Fibroblast of upper back skin (primary cell): ENCODE measurements at places on chromosomes 6 and 20.
A peak's percentile ranks its signal among the peaks of the same experiment; 100 is the strongest.

- peak; percentile 67 for DNase-seq
Measured at GRCh38 chr6:53441761-53442160, 93.0 kb upstream of the ELOVL5 start.

GRCh38 chr6:89372506-89372901 lies 20.0 kb upstream of the UBE2J1 start:
- DNase-seq: no peak

- DNase-seq: peak; percentile 12
Measured at GRCh38 chr6:105850261-105851112, 235.6 kb upstream of the PRDM1 start.

- no peak for DNase-seq
Measured at GRCh38 chr6:18209539-18210197, 54.4 kb downstream of the KDM1B start.

DNA sequence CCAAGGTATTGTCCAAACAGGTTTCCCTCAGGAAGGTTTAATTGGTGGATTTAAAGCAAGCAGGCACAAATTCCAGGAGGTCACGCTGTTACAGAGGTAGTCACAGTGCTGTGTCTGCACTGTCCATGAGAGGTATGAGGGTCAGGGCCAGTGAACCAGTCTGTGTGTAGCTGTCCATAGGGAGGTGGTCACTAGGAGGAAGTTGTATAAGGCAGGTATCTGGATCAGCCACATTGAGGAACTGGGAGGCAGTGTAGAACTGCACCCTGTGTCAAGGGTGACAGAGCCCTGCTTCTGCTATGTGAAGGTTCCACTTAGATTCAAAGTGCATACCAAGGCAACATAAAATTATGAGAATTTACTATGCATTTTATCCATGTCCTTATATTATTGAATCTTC lies 73.3 kb downstream of the MAP3K4 start:
- no peak for DNase-seq

DNA sequence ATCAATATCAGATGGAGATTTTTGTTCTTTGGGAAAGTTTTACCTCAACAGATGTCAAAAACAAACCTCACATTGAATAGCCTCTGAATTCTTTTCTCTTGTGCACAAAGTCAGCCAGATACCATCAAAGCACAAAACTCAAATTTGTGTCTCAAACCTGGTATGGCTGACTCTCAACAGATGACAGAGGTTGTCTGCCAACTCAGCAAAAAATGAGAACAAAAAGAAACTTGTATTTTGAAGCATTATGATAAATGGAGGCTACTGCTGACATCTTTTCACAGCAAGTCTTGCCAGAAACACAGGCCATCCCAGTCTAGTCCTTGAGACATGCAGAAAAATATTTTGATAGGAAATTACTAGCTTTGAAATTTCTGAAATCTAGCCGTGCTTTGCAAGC lies 79.8 kb downstream of the KIF16B start:
- no peak for DNase-seq

DNA sequence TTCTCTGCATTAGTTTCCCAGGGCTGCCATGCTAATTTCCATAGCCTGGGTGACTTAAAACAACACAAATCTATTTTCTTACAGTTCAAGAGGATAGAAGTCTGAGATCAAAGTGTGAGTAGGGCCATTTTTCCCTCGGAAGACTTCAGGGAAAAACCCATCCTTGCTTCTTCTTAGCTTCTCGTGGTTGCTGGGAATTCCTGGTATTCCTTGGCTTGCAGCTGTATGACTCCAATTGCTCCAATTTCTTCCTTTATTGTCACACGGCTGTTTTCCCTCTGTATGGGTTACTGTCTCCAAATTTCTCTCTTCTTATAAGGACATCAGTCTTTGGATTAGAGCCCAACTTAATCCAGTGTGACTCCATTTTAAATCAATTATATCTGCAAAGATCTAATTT lies 128.4 kb upstream of the JAG1 start:
- peak; percentile 46 for DNase-seq

DNA sequence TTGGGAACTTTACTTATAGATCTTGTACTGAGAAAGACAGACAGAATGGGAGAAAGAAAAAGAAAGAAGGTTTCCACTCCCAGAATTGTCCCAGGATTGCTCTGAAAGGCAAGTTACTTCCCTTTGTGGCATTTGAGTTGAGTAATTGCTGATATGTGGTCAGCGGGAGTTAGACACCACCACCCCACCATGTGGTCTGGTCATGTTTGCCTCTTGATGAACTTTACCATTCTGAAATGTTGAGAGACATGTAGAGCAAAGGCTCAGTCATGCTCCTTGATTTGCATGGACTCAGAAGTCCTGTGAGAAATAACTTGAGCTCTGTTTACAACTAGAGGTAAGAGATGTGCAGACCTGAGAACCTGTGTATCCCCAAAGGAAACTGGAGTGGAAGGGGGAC lies 17.1 kb downstream of the TCF21 start:
- no peak for DNase-seq

DNA sequence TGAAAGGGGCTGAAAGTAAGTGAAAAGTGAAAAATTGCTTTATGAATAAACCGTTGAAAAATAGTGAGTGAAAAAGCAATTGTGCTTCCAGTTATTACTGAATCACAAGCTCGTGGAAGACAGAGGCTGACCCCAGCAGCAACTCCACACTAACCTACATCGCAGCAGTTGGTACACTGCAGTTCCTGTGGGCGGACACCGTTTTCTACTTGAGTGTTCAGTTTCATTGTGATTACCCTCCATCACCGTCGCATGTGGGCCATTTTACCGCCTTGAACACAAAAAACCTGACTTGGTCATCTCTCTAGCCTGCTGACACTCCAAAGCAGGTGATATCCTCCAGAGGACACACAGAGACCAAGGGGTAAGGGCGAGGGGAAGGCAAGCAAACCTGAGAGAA lies 28.4 kb downstream of the PRDM1 start:
- no peak for DNase-seq

GRCh38 chr6:40733770-40734396 lies 146.7 kb upstream of the LRFN2 start:
- no peak for DNase-seq

GRCh38 chr6:22247916-22248482 lies 48.8 kb downstream of the PRL start:
- DNase-seq: no peak

- DNase-seq: no peak
Measured at GRCh38 chr6:43377710-43378229, 8.3 kb upstream of the ZNF318 start.

- DNase-seq: no peak
Measured at GRCh38 chr6:82129797-82130196, 117.7 kb downstream of the IBTK start.

- DNase-seq: no peak
Measured at GRCh38 chr6:142627474-142627873, 317.5 kb downstream of the HIVEP2 start.

GRCh38 chr6:108434222-108434621 lies 126.5 kb upstream of the FOXO3 start:
- DNase-seq: no peak

DNA sequence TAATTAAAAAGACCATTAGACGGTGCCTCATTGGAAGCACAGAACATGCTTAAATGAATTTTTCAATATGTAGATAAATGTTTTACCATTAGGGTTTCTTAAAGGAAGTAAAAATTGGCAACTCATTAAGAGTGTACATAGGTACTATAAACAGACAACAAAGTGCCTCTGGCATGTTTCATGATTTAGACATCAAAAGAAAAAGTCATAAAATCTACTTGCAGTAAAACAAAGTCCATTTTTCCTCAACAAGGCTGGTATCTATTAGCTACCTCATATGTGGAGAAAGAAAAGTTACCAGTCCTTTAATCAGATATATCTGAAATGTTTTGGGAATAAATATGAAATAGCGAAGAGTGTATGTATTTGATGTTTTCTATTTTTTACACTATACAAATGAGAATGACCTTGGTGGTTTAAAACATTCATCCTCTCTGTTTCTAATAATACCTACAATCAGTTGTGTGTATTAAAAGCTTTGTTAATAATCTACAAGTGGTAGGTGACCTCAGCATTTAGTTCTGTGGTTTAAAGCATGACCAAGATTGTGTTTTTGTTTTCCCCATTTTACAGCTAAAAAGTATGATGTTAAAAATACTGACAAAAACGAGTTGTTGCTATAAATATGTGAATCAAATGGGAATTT lies 87.5 kb downstream of the HDGFL1 start:
- DNase-seq: no peak

DNA sequence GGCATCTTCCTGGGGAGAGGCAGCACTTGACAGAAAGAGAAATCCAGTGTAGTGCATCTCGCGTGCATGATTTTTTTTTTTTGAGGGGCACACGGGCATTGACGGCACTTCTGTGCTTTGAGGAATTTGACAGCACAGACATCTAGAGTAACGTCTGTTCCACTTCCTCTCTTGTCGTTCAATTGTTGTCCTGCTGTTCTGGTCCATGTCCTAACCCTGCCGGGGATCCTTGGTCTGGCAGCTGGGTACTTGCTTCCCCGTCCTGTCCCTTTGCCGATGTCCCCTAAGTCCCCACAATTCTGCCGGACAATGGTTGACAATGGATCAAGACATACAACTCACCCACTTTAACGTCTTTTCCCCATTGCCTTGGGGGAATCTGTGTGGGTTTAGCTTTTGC lies 46.0 kb upstream of the NAA20 start:
- DNase-seq: no peak

DNA sequence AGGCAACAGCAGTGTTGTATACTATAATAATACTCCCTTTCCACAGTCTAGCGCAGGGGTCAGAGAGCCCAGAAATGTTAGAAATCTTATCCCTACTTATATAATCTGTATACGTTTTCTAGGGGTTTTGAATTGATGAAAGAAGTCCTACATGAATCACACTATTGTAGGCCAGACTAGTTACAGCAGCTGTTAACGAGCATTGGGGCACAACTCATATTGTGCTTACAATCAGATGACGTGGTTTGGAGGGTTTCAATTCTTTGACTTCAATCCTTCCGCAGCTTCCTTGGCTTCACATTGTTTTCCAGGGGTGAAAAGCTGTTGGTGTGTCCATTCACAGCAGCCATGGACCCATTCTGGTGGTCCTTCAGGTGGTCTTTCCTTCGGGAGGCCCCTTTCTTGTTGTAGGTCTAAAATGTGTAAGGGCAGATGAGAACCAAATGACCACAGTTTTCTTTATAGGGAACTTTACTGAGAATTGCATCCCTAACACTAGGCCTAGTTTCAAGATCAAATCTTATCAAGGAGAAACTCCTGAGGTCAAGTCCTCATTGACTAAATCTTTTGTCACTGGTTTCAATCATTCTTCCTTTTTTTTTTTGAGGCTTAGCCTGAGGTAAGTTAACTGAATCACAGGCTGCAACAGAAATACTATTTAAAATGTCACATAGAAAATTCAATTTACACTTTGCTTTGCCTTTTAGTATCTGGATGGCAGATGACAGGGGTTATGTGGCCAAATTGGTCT lies 79.7 kb downstream of the ELOVL5 start:
- DNase-seq: no peak

- DNase-seq: no peak
Measured at GRCh38 chr20:46062621-46063020, 27.1 kb downstream of the NCOA5 start.

DNA sequence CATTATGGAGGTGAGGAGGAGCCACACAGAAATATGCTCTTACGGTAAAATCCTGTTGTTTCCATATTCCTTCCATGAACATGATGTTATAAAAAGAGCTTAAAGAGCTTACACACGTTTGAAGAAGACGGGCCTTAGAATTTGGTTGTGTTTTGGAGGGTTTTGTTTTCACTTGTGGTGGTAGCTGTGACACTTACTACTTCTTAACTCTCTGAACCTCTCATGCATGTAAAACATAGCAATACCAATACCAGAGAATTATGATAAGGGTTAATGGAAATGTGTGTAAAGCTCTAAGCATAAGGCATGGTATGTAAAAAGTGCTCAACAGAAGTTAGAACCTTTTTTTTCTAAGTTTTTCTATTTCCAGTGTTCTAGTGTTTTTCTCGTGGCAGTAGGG lies 256.1 kb upstream of the KCNQ5 start:
- no peak for DNase-seq

DNA sequence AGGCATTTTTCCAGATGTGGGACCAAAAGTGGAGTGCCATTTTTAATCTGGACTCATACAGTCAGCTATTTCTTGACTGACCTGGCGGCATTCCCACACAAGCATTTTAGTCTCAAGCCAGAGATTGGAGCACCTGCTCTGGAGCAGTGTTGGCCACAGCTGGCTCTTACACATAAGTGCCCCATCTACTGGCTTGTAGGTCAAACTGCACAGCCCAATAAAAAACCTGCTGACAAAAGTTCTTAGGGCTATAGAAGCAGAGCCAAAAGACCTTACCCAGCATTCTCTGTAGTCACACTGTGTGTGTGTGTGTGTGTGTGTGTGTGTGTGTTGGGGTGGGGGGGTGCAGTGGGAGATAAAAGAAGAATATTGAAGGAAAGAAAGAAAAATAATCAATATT lies 38.6 kb upstream of the SENP6 start:
- DNase-seq: peak; percentile 26

- DNase-seq: no peak
Measured at GRCh38 chr20:32636821-32637220, 36.9 kb downstream of the C20orf203 start.

GRCh38 chr20:10240655-10241054 lies 22.0 kb downstream of the SNAP25 start:
- DNase-seq: no peak

GRCh38 chr20:38034961-38035360 lies 1.4 kb downstream of the RPRD1B start:
- DNase-seq: no peak
